Activated gamma-delta T cell treated with anti-CD3 and anti-CD28 coated beads, Interleukin-2, amount 50 U/mL, for 16 hours (primary cell): ENCODE measurements at places on chromosomes 1 and 21.

DNA sequence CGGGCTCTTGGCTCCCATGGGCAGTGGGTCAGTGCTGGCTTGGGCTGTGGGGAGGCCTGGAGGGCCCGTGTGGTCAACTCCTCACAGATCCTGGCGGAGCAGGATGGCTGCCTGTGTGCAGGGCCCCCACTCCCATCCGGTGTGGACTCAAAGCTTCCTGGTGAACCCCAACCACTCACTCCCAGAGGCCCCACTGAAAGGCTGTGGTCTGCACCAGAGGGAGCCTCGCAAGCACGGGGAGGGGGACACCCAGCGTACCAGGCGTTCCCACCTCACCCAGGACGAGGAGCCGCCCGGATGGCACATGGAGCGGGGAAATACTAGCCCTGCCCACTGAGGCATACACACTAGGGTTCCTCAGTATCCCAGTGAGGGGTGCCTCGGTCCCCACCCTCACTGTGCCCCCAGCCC lies 75.4 kb upstream of the ACTRT2 start:
- DNase-seq = no peak

DNA sequence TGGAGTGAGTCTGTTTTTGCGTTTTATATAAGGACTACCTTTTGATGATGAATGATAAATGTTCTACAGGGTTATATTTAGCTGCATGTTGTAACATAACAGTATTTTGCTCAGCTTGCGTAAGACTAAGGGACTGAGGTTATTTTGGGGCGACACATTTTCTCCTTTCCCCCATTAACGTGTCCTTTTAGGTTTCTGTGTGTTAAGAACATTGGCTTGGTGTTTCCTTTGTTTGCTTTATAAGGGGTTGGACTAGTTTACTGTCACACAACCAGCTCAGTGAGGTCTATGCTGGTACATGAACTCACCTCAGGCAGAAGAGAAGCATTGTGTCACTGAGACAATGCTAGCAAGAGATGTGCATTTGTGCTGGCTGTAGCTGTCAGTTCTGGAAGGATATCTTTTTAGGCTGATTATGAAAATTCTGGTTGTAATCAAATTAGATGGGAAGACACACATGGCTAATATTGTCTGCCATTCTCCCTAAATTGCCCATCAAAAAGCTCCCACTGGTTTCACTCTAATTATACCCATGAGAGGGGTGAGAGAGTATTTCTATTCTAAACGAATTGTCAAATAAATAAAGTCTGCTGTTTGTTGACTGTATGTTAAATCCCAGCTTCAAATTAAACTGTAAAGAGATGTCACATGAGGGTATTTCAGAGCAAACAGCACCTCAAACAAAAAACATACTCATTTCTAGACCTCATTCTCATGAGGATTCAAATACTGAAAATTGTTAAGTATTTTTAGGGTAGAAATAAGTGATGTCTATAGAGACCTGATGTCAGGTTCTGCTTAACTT lies 62.6 kb downstream of the CDC14A start:
- DNase-seq = no peak

DNA sequence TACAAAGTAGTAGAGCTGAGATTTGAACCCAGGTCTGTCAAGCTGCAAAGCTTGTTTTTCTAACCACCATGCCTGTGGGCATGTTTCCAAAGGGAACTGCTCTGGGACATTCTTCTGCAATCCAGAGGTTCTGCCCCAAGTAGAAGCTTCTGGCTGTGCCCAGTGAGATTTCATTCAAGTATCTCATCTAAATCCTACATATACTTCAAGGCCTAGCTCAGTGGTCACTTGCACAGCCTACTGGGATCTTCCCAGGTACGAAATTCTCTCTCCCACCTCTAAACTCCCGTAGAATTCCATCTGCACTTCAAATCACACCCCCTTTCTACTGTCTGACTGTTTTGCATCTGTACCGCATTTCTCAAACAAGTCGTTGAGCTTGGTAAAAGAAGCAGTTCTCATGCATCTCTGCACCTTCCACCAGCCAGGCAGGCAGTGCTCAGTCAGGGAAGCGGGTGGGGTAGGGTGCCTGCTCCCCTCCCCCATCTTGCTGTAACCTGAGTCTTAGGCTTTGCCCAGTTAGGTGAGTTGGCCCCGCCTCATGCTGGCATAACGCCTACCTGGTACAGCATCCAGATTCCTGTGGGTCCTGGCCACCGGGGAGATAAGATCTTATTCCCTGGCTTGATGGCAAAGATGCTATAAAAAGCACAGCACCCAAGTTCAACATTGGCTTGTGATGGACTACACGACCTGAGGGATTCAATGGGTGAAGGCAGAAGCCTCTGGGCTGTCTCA lies 13.5 kb downstream of the SLC9A1 start:
- DNase-seq = no peak

GRCh38 chr1:55120538-55120937 lies 81.2 kb downstream of the PCSK9 start:
- no peak for DNase-seq

DNA sequence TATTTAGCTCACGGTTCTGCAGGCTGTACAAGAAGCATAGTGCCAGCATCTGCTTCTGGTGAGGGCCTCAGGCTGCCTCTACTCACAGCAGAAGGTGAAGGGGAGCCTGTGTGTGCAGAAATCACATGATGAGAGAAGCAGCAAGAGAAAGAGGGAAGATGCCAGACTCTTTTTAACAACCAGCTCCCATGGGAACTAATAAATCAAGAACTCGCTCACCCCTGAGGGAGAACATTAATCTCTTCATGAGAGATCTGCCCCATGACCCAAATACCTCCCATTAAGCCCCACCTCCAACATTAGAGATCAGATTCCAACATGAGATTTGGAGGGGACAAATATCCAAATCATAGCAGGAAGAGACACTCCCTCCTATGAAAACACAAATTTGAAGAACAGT lies 74.1 kb downstream of the OLFML2B start:
- no peak for DNase-seq

GRCh38 chr1:204139088-204139487 lies 12.8 kb downstream of the ETNK2 start:
- no peak for DNase-seq

DNA sequence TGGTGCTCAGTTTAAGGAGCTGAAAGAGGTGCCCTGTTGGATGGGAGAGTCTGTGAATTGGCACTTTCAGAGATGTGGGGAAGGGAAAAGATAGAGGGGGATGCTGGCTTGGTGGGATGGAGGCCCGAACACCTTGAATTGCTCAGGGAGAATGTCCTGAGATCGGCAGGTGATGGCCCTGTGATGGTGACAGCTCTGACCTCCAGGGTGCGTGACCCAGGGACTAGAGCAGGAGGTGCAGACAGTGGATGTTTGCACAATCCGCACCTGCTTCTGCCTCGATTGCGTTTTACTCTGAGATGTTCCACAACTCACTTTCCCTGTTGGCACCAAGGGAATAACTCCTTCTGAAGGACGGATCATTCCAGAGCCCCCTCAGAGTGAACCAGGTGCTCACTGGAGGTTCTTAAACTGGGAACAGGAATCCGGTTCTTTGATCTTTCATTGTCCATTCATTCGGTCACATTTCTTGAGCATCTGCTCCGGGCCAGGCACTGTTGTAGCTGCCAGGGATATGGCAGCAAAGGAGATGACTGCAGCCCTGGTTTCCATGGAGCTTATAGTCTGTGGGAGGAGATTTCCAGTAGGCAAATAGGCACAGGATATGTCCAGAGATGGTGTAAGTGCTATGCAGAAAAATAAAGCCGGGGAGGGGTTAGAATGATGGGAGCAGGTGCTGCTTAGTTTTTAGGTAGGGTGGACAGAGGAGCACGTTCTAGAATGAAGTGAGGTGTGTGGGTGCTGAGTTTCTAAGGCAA lies 226.6 kb upstream of the TMEM51 start:
- DNase-seq = no peak
